Stimulated activated CD8-positive, alpha-beta memory T cell treated with anti-CD3 and anti-CD28 coated beads, Interleukin-2, amount 100 ng/mL, for 48 hours (primary cell): ENCODE measurements at places on chromosomes 12 and 14.

GRCh38 chr14:54317391-54317790 lies 79.4 kb upstream of the CDKN3 start:
- no peak for DNase-seq

DNA sequence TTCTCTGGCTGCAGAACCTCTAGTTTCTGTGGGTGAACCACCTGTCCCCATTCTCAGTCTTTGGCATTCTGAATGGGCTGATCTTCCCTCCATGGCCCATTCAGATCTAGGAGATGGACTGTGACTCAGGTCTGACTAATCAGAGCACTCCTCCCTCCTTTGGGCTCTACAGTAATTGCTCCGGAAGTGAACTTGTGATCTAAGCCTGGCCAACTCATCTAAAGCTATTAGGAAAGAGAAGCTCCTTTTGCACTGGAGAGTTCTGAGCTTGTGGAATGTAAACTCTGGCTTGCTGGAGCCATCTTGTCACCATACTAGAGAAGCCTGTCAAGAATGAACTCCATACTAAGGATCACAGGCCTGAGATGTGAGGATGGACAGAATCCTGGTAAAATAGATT lies 168.2 kb downstream of the SUDS3 start:
- DNase-seq, result no peak

DNA sequence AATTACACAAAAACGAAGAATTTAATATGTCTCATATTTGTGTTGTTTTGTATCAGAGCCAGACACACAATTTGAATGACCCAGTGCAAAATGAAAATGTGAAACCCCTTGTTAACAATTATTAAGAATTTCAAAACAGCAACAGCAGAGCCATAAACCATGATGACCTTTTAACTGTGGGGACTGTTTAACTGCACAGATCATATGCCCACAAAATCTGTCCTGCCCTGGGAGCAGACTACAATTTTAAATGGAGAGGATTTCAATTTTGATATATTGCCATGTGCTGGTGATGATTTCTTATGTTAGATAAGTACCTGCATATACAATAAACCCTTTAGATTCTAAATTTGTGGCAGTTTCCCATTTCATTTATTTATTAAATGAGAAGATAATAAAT lies 455.5 kb upstream of the MGAT4C start:
- DNase-seq, result no peak

DNA sequence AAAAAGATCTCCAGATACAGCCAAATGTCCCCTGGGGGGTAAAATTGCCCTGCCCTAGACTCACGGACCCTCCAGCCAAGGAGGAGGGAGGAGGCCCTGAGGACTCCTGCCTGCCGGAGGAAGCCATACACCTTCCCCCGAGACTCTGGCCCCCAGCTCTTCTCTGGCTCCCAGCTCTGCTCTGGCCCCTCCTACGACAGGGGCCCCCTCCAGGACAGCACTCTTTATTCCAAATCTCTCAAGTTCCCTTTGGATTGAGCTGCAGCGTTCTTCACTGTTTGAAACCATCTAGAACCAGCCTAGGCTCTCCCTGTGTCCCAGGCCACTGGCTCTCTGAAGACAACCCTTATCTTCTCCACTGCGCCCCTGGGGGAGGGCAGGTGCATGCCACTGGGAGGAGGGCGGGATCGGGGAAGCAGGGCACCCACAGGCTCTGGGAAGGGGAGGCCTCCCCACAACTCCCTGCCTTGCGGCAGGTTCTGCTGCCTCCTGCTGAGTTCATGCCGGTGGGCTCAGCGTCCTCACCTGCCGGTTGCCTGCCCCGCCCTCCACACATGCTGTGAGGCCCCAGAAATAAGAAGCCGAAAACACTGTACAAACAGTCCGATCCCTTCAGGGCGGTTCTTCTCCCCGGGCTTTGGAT lies 112.7 kb downstream of the DICER1 start:
- no peak for DNase-seq

DNA sequence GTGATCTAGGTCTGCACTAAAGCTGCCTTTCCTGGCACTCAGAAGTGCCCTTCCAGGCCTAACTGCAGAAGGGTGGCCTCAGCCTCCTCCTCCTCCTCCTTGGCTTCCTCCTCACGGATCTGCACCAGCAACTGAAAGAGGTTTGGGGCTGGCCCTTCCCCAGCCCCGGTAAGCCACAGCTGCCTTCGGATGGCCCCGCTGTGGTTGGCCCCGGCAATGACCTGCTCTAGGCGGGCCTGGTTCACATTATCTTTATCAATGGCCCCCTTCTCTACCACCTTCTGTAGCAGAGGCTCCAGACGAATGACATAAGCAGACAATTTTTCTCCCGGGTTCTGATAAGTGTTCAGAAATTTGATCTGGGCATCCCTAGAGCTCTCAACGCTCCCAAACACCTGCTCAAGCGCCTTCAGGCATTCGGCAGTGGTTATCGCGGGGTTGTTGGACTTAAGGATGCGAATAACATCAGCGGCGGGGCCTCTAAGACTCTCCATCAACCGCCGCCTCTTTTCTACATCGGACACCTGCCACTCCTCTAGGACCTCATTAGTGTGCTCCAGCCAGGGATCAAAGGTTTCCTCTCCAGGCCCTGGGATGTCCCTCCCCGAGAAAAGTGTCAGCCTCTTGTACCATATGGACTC lies 1.5 kb downstream of the PNMA1 start:
- peak; percentile 33 for DNase-seq
